Activated CD4-positive, alpha-beta T cell treated with anti-CD3 and anti-CD28 coated beads for 1 hour (primary cell): ENCODE measurements at places on chromosomes 6 and 20.

- no peak for DNase-seq
Observed at GRCh38 chr20:41046716-41047115, 18.1 kb downstream of the TOP1 start.

- DNase-seq = no peak
Observed at GRCh38 chr20:10096790-10097189, 62.0 kb downstream of the ANKEF1 start.

DNA sequence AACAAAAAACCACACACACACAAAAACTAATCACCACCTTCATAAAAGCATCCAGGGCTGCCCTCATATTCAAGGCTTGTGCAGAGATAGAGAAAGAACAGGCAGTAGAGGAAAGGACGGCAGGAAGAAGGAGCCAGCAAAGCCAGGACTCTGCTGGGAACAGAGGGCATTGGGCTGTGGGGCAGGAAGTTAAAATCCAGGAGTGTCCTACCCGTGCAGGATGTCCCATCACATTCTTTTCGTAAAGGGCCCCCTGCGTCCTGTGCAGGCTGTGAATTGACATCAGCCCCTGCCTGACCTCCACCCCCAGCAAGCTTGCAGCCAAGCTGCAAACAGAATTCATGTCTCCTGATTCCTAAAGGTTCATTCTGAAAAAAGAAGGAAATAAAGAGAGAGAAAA is 96.4 kb upstream of the AKAP12 start:
- no peak for DNase-seq

DNA sequence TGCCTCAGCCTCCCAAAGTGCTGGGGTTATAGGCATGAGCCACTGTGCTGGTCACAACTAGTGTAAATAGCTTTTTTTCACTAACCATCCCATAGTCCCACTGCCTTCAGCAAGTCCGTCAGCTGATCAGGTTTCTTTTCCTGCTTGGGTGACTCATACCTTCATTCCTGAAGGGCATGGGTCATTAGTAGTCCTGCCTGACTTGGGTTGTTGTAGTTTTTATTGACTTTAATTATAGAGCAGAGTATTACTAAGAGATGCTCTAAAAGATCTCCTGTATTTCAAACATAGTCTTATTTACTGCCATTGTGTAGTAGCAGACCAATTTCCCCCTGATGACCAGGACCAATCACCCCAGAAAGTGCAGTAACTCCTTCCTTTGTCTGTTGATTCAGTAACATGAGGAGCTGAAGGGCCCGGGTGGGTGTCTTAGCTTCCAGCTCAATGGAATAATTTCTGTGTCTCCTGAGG is 25.8 kb downstream of the HLA-C start:
- DNase-seq = no peak

DNA sequence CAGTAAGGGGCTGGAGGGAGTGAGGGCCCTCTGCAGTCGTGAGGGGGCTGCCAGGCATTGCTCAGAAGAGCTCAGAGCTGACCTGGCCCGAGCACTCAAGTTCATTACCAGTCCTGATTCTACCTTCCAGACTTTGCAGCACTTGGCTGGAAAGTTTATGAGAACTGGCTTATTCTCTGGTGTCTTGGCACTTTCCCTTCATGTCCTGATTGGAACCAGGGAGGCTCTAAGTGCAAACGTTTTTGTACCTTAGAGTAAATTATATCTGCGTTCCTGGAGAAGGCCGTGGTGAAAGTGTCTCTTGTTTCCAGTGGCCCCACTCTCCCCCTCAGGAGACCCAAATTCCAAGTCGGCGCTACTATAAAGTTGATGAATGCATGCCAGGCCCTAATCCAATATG is 402.3 kb downstream of the CDC5L start:
- DNase-seq = no peak

- DNase-seq = no peak
Observed at GRCh38 chr6:122770835-122771601, 8.5 kb upstream of the FABP7 start.

DNA sequence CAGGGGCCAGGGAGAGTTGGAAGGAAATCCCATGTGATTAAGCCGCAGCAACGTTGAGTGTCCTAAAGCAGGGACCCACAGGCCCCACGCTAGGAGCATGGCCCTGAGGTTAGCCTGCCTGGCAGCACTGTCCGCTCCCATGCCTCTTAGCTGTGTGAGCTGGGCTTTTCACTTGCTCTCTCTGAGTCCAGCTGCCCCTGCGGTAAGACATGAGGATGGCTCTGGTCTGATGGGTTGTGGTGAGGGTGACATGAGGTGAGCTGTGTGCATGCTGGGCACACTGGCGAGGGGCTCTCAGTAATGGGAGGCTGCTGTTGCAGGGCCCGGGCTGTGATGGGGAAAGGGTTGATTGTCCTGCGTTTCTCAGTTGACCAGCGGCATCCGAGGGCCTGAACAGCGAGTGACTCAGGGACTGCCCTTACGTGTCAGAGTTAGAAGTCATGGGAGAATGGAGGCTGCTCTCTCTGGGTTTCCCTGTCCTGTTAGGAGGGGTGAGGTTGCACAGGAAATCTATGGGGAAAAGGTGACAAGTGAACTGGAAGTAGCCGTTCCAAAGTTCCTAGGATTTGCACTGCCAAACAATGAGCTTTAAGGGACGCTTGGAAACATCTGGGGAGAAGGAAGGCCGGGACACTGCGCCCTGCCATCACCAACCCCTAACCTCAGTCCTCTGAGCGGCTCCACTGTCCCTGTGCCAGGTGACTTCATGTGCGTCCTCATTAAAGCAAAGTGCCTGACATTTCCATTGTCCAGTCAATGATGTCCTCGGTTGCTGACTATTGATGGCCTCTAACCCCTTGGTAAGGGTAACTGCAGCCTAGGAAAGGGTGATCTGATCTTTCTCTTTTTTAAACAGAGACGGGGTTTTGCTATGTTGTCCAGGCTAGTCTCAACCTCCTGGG is 51.3 kb downstream of the ADNP start:
- no peak for DNase-seq
